AG08395 (cell line): ENCODE measurements at places on chromosomes 7 and 10.

DNA sequence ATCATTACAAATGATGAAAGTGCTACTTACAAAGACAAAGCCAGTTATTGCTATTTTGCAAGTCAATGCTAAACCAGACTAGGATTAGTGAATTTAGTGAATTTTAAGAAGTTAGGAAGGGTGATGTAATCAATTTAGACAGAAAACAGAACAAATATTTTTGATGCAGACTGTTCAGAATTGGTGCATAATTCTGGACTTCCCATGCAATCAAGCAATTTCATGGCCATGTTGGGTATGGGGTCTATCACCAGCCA is 85.4 kb downstream of the CH25H start:
- DNase-seq, result no peak

DNA sequence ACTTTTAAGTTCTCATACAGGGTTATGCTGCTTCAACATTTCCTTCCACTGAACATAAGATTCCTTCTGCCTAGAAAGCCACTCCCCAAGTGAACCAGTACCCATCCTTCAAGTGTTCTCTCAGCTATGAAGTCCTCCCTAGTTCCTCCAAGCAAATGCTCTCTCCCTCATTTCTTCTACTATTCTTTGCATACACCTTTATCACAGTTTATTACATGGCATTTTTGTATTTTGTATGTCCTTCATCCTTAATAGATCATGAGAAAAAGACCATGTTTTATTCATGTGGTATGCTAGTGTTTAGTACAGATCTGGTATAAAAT is 1.9 kb downstream of the SYPL1 start:
- no peak for DNase-seq

DNA sequence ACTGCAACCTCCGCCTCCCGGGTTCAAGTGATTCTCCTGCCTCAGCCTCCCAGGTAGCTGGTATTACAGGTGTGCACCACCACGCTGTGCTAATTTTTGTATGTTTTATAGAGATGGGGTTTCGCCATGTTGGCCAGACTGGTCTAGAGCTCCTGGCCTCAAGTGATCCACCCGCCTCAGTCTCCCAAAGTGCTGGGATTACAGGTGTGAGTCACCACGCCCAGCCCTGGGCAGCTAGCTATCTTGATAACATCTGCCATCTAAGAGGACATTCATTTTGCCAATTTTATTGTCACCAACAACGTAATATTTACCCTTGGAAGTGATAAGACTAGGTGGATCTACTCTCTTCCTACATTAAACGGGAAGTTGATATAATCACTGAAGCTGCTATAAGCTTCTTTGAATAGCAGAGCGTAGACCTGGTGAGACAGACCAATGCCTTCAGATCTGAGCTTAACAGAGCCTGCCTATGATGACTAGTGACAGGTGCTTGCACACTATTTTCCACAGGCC is 39.7 kb upstream of the SLC35B4 start:
- no peak for DNase-seq

GRCh38 chr10:71090801-71091200 is 121.6 kb upstream of the UNC5B start:
- DNase-seq, result no peak

GRCh38 chr7:154620141-154620755 is 382.7 kb downstream of the PAXIP1 start:
- no peak for DNase-seq

DNA sequence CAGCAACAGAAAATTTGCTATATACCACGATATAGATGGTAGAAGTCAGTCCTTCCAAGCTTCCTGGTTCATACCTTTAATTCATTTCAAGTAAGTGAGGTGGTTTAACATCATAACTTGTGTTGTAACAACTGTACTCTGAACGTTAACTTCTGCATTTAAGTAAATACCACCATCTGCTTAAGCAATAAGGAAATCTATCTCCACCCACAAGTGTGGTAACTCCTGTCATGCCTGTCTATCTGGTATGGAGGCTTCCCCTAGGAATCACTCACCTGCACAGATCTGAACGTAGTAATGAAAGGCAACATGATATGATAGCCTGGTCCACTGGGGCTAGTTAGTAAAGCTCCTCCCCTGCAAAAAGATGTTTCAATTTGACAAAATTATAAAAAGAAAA is 2.3 kb downstream of the ERLIN1 start:
- no peak for DNase-seq

DNA sequence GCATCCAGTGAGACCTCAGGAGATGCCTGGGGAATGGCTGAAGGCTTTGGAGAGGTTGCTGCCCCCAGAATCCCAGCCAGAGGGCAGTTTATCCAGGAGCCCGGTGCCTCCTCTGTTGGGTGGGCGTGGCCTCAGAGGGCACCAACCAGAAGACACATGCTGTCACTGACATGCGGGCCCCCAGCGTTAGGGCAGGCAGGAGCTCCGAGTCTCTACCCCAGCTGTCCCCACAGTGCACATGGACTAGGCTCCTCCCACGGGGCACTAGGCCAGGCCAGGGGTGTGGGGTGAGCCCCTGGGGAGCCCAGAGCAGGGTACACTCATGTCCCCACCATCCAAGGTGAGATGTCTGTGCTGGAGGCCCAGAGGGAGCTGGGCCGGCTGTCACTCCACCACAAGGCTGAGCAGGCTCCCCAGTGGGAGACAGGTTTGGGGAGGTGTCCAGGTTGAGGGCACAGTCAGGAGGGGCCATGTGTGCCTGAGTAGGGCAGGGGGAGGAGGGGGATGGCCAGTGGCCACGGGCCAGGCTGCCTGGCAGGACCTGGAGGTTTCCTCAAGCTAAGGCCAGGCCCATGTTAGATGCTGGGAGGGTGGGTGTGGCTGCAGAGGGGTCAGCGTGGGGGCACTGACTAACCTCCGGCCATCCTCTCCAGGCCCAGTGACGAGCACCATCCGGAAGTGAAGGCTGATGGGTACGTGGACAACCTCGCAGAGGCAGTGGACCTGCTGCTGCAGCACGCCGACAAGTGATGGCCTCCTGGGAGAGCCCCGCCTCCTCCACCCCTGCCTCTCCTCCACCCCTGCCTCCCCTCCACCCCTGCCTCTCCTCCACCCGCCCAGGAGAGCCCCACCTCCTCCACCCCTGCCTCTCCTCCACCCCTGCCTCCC is 131.3 kb downstream of the FAM53B start:
- DNase-seq, result peak; percentile 13

GRCh38 chr7:101593556-101593955 is 35.5 kb downstream of the MYL10 start:
- no peak for DNase-seq

DNA sequence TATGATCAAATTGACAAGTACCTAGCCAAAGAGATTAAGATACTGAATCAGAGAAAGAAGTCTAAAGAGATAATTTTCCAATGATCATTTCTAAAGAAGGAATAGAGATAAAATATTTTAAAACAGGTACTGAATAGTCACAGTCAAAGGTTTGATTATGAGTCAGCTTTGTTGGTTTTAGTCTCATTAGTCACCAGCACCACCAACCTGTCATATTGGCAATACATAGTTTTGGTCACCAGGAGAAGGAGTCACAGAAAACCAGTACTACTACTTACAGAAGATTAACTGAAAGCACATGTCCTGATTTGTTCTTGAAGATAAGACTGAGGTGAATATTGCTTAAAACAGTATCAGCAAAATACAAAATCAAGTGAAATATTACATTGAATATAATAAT is 34.6 kb downstream of the ZEB1 start:
- DNase-seq, result peak; percentile 44

DNA sequence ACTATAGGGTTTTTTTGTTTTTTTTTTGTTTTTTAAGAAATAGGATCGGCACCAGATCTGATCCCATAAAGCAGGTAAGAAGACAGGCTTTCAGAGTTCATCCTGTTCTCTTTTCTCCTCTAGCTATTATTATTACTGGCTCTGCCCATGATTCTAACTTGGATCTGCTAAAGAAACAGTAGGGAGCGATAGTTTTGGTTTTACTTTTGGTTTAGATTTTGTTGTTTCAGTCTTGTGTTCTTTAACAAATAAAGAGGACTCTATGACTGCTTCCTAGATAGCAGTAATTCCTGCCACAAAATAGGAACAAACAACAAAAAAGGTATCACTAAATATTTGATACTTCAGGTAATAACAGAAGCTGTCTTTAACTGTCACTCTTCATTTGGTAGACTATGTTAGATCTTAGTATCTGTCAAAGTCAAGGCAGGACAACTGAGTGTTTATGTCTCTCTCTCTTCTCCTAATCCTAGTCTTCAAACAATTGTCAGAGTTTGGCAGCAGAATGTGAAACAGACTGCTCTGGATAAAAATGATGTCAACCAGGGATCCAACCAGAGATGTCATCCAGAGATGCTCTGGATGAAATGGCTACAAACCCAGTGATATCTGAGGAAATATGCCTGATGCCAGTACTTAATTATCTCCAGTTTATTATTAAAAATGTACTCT is 99.8 kb downstream of the KMT2C start:
- no peak for DNase-seq

- DNase-seq, result no peak
Measured at GRCh38 chr7:138248609-138249008, 172.3 kb downstream of the AKR1D1 start.

DNA sequence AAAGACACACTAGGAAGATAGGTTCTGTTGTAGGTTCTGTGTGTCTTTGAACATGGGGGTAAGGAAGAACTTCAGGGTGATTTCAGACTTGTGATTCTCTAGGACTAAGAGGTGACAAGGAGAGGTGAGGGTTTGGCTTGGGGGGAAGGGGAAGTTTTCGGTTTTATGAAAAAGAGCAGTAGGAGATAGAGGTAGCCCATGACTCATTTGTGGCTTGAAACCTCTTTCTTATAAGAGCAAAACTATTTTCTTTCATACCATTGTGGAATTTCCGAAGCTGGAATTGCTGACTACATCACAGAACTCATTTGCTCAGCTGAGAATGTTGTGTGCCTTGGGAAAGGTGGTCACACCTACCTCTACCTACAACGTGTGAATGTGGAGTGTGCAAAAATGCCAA is 39.6 kb upstream of the IKZF1 start:
- no peak for DNase-seq

GRCh38 chr10:7192831-7193361 is 217.9 kb downstream of the SFMBT2 start:
- no peak for DNase-seq
